Karpas-422 (cell line): ENCODE measurements at places on chromosomes 12 and 14. TPM values are rescaled to one million over a fixed set of nuclear protein-coding genes. Genes with fewer than 3 reads are reported as not detected.

- H3K27me3 ChIP-seq = no peaks in the 10 kb centered on the region
- no peaks in the 10 kb centered on the region for H3K36me3 ChIP-seq
- no peak overlapping the region for H3K4me3 ChIP-seq
- H3K27ac ChIP-seq = no peak overlapping the region
These were observed 321.4 kb downstream of the AACS start for GRCh38 chr12:125386652-125387051.

The CLEC12A gene
- total RNA-seq = not detected in 2 replicates

The CREBL2 gene
- 14.1 and 19.3 TPM in 2 replicates for total RNA-seq

DNA sequence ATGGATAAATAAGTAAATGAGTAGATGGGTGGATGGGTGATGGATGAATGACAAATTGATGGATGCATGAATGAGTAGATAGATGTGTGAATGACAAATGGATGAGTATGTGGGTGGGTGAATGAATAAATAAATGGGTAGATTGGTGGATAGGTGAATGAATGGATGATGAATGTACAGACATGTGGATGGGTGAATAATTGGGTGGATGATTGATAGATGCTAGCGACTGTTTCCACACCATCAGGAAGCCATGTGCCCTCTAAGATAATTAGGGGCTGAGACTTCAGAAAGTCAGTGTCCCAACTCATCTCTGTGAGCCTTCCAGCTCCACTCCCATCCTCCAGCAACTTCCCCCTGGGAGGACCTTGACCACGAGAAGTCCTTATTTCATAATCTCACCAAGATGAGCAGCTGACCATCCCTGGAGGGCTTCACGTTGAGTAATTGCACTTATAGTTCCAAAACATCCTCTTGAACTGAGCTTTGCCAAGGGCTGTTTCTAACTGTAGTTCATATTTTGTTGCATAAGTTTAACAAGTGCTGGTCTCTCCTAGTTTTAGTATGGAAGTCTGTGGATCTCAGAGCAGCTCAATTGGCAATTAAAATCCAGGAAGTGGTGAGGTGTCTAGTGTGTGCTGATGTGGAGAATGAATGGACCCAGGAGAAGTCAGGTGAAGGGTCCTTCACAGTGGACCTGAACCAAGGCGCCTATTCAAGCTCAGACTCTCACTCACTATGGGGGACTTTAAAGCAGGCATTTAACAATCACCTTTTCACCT, 295.7 kb downstream of the ADGRD1 start:
- no peaks in the 10 kb centered on the region for H3K36me3 ChIP-seq
- H3K4me1 ChIP-seq = no peaks in the 10 kb centered on the region
- no peak for DNase-seq
- H3K27ac ChIP-seq = no peak overlapping the region
- H3K4me3 ChIP-seq = no peak overlapping the region

DNA sequence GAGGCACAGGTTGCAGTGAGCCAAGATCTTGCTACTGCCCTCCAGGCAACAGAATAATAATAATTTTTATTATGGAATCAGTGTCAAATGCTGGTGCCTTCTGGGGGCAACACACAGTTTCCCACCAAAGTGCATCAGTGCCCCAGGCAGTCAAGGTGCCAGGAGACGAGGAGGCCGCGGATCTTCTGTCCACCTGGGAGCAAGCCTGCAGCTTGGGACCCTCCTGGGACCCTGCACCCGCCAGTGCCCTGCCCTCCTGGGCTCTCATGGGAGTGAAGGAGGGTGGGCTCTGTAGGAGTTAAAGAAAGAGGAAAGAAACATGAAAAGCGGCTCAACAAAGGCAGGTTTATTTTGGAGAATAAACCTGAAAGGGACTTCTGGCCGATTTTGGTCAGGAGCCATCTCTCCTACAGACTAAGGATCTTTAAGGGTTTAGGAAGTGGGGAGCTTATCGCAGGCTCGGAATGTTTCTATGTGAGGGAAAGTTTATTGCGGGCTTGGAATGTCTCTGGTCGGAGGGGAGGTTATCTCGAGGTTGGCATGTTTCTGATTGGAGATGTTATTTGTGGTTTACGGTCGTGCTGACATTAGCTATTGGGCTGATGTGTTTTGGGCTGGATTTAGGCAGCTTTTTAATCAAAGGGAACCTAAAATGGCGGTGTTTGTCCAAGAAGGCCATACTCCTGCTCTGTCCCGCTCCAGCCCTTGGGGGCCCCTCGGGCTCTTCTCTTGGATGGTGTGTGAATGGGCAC, 1.1 kb upstream of the ASPG start:
- H3K27me3 ChIP-seq = no peaks in the 10 kb centered on the region
- no peak overlapping the region for H3K4me3 ChIP-seq
- DNase-seq = no peak

GRCh38 chr12:92425165-92425564, 277.6 kb upstream of the PLEKHG7 start:
- H3K27me3 ChIP-seq = no peaks in the 10 kb centered on the region
- H3K27ac ChIP-seq = no peak overlapping the region
- no peak overlapping the region for H3K4me3 ChIP-seq
- no peaks in the 10 kb centered on the region for H3K36me3 ChIP-seq
- DNase-seq = no peak

The SIX6 gene
- total RNA-seq = not detected in 2 replicates

DNA sequence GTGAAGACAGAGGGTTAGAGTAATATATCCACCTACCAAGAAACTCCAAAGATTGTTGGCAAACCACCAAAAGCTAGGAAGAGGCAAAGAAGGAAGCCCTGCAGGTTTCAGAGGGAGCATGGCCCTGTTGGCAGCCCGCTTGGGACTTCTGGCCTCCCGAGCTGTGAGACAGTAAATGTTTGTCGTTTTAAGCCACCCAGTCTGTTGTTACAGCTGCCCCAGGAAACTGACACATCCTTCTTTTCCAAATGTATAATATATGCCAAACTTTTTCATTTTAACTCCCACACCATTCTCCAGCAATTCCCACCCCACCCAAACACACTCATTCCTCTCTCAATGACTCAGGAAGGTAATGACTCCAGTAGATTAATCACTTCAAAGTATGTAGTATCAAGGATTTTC, 74.0 kb downstream of the RPS29 start:
- no peak for DNase-seq
- no peaks in the 10 kb centered on the region for H3K4me1 ChIP-seq
- no peaks in the 10 kb centered on the region for H3K36me3 ChIP-seq

The INSM2 gene
- total RNA-seq = 0.22 and 0.32 TPM in 2 replicates

DNA sequence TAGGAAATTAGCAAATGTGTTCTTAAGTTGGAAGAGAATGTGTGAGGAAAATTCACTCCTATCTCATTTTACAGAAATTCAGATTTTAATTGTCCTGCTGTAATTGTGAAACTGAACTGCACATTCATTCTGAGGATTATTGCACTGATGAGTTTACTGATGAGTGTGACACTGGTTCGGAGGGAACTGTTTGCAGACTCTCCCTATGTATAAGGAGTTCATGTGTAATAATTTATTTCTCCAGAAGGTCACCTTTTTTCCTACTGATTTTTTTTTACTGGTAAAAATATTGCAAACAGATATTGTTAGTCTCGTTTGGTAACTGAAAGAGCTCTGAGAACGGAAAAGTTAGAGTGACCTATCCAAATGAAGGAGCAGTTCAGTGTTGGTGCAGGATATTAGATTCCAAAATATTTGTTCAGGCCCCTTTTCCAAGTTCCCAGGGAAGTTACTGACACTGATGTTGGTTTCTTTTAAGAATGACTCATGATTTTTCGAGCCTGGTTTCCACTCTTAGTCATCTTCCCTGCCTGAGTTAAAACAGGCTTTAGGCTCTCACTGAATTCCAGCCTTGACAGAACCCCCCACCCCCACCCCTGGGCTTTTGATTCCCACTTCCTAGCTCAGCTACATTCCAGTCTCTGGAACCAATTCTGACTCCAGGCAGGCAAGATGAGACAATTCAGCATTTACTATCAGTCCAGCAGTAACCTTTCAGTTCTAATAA, 18.4 kb downstream of the ANO6 start:
- H3K4me1 ChIP-seq = no peaks in the 10 kb centered on the region
- H3K4me3 ChIP-seq = no peak overlapping the region
- no peak overlapping the region for H3K27ac ChIP-seq
- H3K27me3 ChIP-seq = no peaks in the 10 kb centered on the region
- H3K36me3 ChIP-seq = no peaks in the 10 kb centered on the region
- DNase-seq = no peak

- H3K27ac ChIP-seq = no peak overlapping the region
- H3K4me3 ChIP-seq = no peak overlapping the region
- no peaks in the 10 kb centered on the region for H3K27me3 ChIP-seq
- no peaks in the 10 kb centered on the region for H3K36me3 ChIP-seq
These were observed 996.2 kb upstream of the FLRT2 start for GRCh38 chr14:84533791-84534190.

DNA sequence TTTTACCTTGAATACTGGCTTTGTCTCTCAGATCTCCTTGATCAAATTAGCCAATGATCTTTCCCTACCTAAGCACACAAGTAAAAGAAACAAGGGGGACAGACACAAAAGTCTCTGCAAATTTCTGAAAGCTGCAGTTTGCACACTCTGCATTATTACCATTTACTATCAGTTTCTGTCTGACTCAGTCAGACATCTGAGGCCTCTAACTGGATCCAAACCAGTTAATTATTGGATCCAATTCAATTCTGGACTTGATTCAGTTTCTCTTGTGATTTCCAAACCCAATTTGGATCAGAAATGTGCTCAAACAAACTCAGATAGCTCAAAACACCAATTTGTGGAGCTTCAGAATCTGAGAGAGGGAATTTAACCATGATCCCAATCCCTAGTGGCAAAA, 16.6 kb downstream of the SSTR1 start:
- H3K27me3 ChIP-seq = no peaks in the 10 kb centered on the region
- H3K4me1 ChIP-seq = no peaks in the 10 kb centered on the region

- DNase-seq = no peak
- H3K4me1 ChIP-seq = no peaks in the 10 kb centered on the region
These were observed 16.7 kb downstream of the DCAF4 start for GRCh38 chr14:72942934-72943333.

- no peaks in the 10 kb centered on the region for H3K4me1 ChIP-seq
- H3K36me3 ChIP-seq = no peaks in the 10 kb centered on the region
- DNase-seq = no peak
- H3K27me3 ChIP-seq = no peaks in the 10 kb centered on the region
These were observed 5.8 kb downstream of the PLEKHD1 start for GRCh38 chr14:69490219-69490918.

The RAPGEF3 gene
- 4.4 and 11.9 TPM in 2 replicates for total RNA-seq

- no peaks in the 10 kb centered on the region for H3K27me3 ChIP-seq
- H3K27ac ChIP-seq = no peak overlapping the region
- no peak for DNase-seq
- H3K4me1 ChIP-seq = peaks cover 11% of the 10 kb centered on the region
- H3K36me3 ChIP-seq = no peaks in the 10 kb centered on the region
These were observed 25.3 kb downstream of the OAS2 start for GRCh38 chr12:113003636-113004035.
